ENCODE measurements at places on chromosomes 4 and X.

GRCh38 chr4:157702831-157703230 is 470.0 kb downstream of the GASK1B start:
- no peak for DNase-seq

GRCh38 chrX:9816084-9816700 is 30.0 kb downstream of the SHROOM2 start:
- DNase-seq = no peak

DNA sequence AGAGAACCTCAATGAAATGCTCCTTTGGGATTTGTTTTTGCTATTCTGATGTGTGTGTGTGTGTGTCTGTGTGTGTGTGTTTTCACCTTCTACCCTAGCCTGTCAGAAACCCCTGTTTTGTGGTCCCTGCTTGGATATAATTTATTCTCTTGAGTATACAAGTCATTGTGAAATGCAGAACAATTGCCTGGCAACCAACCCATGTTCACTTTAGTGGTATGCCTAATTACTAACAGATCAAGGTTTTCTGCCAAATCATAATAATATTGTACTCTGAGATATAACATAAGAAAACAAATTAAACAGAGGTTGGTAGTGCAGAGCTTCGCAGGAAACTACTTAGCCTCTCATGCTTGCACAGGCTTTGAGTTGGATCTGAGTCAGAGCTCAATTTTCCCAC is 7.0 kb upstream of the TET2 start:
- no peak for DNase-seq

GRCh38 chr4:27008679-27009078 is 148.0 kb downstream of the STIM2 start:
- no peak for DNase-seq

DNA sequence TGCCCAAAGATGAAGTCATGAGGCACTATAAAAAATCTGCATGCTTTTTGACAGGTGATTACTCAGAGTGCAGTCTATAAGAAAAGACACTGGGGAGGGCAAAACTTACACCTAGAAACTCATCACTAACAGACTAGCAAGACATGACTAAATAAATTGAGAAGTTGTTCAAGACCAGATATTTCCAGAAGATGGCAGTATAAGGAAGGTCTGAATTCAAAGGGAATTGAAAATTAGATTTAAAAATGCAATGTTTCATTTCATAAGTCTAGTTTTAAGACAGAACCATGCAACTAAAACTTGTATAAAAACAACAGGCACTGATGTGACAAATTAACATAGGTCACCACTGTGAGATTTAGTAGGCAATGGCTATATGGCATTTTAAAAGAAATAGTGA is 232.5 kb upstream of the POF1B start:
- DNase-seq = no peak

DNA sequence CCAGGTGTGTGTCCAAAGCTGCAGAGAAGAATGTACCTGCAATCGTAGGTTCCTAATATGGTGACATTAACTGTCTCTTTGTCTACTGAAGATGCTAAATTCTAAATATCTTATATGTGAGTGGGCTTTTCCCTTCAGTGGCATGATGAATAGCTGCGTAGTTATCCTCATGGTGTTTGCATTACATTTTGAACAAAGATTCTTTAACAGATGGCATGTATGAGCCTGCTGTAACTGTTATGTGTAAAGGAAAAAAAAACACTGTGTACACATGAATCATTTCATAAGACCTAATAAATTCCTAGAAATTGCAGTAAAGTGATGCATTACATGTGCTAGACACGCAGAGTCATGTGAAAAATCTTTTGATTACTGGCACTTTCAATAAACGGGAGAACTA is 288.0 kb downstream of the SH2D1A start:
- no peak for DNase-seq

DNA sequence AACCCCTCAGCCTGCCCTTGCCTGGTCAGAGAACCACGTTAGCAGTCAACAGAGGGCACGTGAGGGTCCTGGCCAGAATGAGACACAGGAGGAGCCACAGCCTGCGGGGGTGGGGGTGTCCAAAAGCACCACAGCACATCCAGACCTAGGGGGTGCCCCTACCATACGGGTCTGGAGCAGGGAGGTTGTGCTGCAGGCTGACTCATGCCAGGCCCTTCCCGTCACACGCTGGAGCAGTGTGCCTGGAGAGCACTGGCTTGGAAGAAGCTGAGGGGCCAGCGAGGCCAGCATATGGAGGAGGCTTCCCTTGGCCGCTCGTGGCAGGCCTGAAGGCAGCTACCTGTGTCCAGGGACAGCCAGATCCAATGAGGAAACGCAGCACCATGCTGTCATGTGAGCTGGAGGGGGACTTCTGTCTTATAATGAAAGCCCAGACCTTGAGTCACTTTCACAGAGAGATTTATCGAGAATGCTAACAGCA is 1.5 kb upstream of the IRAK1 start:
- DNase-seq = no peak

DNA sequence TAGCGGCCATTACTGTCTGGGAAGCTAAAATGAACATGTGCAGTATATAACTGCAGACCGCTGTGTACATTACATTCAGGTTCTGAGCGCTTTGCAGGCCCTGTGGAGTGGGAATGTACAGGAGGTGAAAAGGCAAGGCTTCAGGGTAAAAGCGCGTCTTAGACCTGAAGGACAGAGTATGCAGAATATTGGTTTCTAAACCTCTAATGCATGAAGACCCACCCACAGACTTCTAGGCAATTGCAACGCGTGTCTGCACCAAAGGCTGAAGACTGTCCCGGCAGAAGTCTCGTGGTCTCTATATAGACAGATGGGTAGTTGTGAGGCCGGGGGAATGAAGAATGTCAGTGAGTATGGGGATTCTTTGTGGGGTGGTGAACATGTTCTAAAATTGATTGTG is 5.4 kb downstream of the MAP7D2 start:
- no peak for DNase-seq

DNA sequence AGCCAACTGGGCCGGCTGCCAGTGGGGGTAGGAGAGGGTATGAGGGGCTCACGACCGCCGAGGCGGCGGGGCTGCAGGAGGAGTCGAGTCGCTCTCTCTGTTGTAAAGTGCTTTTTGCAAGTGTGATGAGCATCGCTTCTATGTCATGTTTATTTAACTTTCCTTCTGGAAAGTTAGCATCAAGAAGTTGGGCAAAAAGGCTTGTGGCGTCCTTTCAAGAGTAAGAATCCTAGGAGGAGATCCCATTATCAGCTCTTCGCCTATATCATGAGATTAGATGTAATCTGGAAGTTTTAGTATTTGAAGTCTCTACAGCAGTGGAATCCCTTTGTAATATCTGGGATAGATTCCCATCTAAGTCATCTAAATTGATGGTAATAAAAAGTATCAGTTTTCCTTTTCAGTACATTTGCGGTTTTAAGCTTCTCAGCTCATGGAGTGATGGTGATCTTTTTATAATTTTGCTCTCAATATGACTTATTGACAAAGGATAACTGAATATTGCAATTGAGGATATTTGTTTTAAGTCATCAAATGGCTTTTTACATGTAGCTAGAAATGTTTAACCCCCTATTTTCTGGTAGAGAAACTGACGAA is 1.7 kb downstream of the GALNT7 start:
- no peak for DNase-seq

- no peak for DNase-seq
These were observed 58.2 kb downstream of the CD38 start for GRCh38 chr4:15836362-15836761.

Measured in substantia nigra (tissue), 51 donors.